ENCODE measurements at places on chromosomes 3 and 15.

DNA sequence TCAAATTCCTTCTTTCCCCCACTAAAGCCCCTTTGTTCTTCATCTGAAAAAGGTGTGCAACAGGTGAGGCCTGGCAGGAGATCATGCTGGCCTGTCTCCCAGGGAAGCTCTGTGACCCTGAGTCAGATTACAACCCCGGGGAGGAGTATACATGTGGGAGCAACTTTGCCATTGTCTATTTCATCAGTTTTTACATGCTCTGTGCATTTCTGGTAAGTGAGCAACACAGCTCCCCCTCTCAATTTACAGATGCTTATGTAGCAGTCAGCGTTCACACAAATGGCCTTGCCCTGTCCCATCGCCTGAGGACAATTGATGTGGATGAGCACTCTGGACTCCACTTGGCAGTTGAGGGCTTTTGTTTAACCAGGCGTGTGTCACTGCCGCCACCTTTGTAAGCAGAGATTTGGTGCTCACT, 70.4 kb downstream of the CHDH start:
- H3K4me3 ChIP-seq: no peak overlapping the region
- H3K36me3 ChIP-seq: no peaks in the 10 kb centered on the region
- H3K4me1 ChIP-seq: peaks cover 21% of the 10 kb centered on the region
- no peak for DNase-seq

GRCh38 chr3:69161587-69162307, 39.4 kb upstream of the LMOD3 start:
- no peaks in the 10 kb centered on the region for H3K27me3 ChIP-seq
- no peak overlapping the region for H3K27ac ChIP-seq
- H3K4me1 ChIP-seq: no peaks in the 10 kb centered on the region
- DNase-seq: no peak
- H3K4me3 ChIP-seq: no peak overlapping the region
- no peaks in the 10 kb centered on the region for H3K36me3 ChIP-seq

DNA sequence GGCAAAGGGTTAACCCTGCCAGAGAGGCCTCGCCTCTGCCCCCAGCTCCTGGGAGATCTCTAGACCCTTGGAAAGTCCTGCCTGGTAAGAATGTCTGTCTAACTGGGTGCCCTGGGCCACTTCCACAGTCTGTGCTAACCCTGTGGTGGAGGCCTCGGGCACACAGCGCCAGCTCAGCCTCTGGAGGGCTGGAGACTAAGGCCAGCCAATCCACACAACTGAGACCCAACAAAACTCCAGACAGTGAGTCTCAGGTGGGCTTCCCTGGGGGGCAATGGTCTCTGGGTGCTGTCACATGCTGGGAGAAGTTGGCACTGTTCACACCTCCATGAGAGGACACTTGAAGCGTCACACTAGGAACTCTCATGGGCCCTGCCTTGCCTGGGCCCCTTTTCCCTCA, 19.5 kb downstream of the ZXDC start:
- H3K27me3 ChIP-seq: no peaks in the 10 kb centered on the region
- H3K27ac ChIP-seq: no peak overlapping the region
- no peak overlapping the region for H3K4me3 ChIP-seq

DNA sequence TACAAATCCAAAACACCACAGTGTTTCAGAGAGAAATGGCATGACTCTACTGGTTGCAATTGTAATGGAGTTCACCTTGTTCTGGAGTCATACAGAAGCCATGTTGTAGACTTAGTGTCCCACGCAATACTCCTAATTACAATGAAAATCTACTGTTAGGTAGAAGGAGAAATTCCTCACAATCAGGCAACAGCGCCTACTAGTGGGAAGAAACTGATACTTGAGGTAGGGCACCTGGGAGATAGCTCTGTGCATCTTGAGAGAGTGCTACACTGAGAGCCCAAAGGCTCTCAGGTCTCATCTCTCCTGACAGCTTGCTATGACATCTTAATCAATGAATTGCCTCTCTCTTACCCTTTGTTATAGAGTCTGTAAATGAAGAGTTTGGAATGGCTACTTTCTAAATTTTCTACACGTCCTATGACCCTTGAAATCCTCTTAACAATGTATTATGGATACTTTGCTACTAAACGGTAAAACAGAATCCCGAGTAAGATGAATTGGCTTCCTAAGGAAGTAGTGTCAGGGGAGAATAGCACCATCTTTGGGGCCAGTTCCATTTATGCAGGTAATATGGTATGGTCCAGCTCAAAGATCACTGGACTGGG, 422.7 kb upstream of the TPRG1 start:
- no peak overlapping the region for H3K27ac ChIP-seq
- no peaks in the 10 kb centered on the region for H3K36me3 ChIP-seq
- no peak for DNase-seq
- no peaks in the 10 kb centered on the region for H3K27me3 ChIP-seq
- no peak overlapping the region for H3K4me3 ChIP-seq

GRCh38 chr15:66171841-66172240, 81.7 kb downstream of the MEGF11 start:
- DNase-seq: no peak
- no peaks in the 10 kb centered on the region for H3K4me1 ChIP-seq
- no peak overlapping the region for H3K27ac ChIP-seq

All from esophagus muscularis mucosa (tissue), 4 donors.